Mesothelial cell of epicardium (in vitro differentiated cells): ENCODE measurements at places on chromosomes 4 and X.

DNA sequence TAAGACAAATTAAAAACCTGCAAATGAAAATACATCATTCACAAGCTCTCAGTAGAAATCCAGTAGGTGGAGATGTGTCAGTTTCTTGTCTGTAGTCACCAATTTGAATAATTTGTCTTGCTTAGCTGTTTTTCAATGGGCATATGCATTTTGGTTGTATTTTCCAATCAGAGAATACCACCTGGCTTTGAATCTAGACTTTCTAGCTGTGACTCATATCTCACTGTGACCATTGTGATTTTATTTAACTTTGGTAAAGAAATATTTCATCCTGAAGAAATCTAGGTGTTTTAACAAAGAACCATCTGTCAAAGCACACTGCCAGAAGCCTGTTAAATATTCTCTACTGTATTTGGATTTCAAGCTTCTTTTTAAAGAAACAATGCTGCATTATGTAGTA is 1650.6 kb upstream of the IGFBP7 start:
- DNase-seq = no peak

DNA sequence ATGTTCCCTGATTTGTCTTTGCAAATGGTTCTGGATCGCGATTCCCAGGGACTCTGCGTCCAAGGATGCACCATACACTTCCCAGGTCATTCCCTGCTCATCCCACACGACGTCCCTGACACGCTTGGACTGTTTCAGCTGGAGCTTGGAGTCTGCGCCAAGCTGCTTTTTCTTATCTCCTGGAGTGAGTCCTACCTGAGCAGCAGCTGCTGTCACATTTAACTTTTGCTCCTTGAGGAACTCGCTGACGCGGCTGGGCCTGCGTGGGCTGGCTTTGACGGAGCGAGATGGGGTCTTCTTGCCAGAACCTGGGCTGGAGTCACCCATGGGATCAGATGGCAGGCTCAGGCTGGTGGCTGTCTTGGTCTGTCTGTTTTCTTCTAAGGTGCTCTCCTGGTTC is 59.6 kb downstream of the GPRIN3 start:
- DNase-seq = no peak

- DNase-seq = no peak
These were observed 68.3 kb upstream of the PGM2 start for GRCh38 chr4:37758226-37758625.

DNA sequence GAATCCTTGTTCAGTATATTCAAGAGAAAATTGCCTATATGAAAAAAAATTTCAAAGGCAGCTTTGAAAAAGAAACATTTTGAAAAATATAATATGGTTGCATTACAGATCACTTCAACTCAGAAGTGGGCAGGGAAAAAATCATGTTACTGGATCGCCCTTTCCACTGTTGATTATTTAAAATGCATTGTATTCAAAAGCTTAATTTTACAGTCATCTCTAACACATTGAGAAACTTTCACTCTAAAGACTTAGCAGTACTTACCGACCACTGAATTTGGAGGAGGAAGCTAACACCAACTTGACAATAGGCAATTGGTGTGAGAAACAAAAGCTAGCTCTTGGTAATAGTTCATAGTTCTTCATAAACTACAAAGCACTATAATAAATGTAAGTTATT is 101.9 kb downstream of the CEP135 start:
- DNase-seq = no peak

GRCh38 chr4:184355111-184355604 is 119.2 kb downstream of the IRF2 start:
- no peak for DNase-seq

- no peak for DNase-seq
These were observed 165.9 kb upstream of the NDST4 start for GRCh38 chr4:115279330-115279729.

GRCh38 chr4:179867300-179867878 is 2375.8 kb upstream of the TENM3 start:
- DNase-seq = peak; percentile 68

GRCh38 chr4:34720571-34720970 is 1523.7 kb downstream of the ARAP2 start:
- no peak for DNase-seq

GRCh38 chr4:101251261-101251660 is 96.1 kb downstream of the PPP3CA start:
- no peak for DNase-seq

- DNase-seq = no peak
These were observed 81.8 kb downstream of the FRYL start for GRCh38 chr4:48698029-48698971.

GRCh38 chr4:102493794-102494193 is 7.4 kb upstream of the NFKB1 start:
- DNase-seq = no peak

DNA sequence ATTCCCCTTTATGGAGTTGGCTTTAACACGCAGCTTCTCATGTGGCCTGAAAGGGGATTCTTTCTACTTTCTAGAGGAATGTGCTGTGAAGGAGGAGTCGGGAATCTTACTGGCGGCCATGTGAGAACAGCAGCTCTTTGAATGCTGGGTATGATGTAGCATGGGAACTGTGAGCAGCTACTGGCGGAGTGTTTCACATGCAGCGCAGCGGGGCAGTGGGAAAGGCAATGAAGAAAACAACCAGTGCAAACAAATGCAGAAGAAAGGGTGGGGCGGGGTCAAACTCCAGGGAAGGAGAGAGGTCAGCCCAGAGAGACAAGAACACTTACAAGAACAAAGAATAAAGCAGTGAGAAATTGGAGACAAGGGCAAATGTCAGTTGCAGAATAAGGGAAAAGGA is 363.8 kb upstream of the FTHL17 start:
- DNase-seq = no peak

DNA sequence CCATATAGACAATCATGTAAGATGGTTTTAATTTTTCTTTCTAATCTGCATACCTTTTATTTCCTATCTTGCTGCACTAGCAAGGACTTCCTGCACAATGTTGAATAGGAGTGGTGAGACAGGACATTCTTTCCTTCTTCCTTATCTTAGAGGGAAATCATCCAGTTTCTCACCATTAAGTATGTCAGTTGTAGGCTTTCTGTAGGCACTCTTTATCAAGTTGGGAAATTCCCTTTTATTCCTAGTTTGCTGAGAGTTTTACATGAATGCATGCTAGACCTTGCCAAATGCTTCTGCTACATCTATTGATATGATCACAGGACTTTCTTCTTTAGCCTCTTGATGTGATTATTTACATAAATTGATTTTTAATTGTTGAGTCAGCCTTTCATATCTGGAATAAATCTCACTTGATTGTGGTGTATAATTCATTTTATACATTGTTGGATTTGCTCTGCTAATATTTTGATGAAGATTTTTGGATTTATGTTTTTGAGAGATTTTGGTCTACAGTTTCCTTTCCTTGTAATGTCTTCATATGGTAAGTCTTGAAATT is 23.8 kb downstream of the RNF175 start:
- no peak for DNase-seq

DNA sequence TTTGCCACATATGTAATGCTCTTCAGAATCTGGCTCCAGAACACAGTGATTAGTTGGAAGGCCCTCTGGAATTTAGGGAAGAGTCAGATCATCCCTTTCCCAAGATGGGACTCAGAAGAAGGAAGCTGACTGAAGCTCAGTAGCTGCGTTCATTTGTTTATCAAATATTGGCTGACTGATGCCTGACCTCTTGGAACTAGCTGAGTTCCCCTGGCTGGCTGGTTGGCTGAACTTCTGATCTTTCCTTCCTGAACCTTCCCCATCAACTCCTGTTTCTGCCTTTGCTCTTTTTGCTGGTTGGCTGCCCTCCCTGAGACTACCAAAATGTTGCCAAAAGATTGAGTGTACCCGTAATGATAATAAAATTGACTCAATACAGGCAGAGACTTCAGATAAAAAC is 866.5 kb upstream of the INTU start:
- DNase-seq = no peak

GRCh38 chrX:101564651-101565050 is 14.3 kb downstream of the ARMCX1 start:
- no peak for DNase-seq

GRCh38 chr4:149751174-149751573 is 64.5 kb downstream of the IQCM start:
- no peak for DNase-seq
